ENCODE measurements at places on chromosomes 2 and 18.

GRCh38 chr2:33307659-33308270 lies 168.7 kb upstream of the RASGRP3 start:
- no peaks in the 10 kb centered on the region for H3K36me3 ChIP-seq
- H3K27ac ChIP-seq: no peak overlapping the region
- no peaks in the 10 kb centered on the region for H3K4me1 ChIP-seq
- no peak for DNase-seq
- H3K27me3 ChIP-seq: peaks cover 13% of the 10 kb centered on the region

- no peaks in the 10 kb centered on the region for H3K36me3 ChIP-seq
- no peak overlapping the region for H3K4me3 ChIP-seq
- H3K27me3 ChIP-seq: no peaks in the 10 kb centered on the region
- no peak overlapping the region for H3K27ac ChIP-seq
Observed at GRCh38 chr2:119753041-119753929, 6.4 kb upstream of the PTPN4 start.

- no peaks in the 10 kb centered on the region for H3K27me3 ChIP-seq
- DNase-seq: no peak
- H3K36me3 ChIP-seq: no peaks in the 10 kb centered on the region
- H3K27ac ChIP-seq: no peak overlapping the region
Observed at GRCh38 chr2:155502766-155503165, 804.3 kb downstream of the KCNJ3 start.

DNA sequence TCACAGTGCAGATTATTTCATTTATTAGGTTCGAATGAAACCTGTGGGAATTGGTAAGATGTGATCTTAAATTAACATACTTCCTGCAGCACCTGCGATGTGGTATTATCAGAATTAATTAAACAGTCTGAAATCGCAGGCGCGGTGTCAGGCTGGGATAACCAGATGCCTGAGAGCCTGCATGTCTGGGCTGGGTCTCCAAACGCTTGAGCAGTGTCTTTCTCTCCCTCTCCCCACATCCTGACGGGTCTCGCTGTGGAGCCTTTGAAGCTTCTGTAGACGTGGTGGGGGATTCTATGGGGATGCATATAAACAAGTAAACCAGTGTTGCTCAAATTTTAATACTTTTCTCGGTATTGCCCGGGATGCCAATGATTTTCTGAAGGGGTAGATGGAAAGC lies 366.2 kb upstream of the SPRED2 start:
- no peaks in the 10 kb centered on the region for H3K27me3 ChIP-seq
- no peaks in the 10 kb centered on the region for H3K4me1 ChIP-seq
- H3K27ac ChIP-seq: no peak overlapping the region
- H3K4me3 ChIP-seq: no peak overlapping the region
- DNase-seq: no peak

GRCh38 chr18:35030277-35030989 lies 10.8 kb upstream of the MAPRE2 start:
- H3K4me3 ChIP-seq: peak overlapping the region; percentile 77
- no peak for DNase-seq
- no peaks in the 10 kb centered on the region for H3K27me3 ChIP-seq
- peak overlapping the region; percentile 93 for H3K27ac ChIP-seq
- no peaks in the 10 kb centered on the region for H3K36me3 ChIP-seq
- H3K4me1 ChIP-seq: peaks cover 57% of the 10 kb centered on the region

DNA sequence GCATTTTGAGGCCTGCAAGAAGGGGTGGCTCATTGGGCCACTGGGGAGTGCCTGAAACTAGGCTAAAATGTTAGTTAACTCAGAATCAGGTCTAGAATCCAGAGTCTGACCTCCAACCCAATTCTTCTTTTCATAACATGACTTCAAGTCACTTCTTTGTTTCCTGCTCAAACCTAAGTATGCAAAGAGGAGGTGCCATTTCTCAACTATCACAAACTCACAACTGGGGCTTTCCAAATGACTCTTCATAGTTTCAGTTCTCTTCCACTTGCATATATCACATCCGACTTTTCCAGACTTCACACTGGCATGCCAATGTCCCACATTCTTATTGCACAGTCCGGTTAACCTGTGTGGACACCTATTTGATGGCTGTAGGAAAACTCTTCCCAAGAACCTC lies 211.6 kb downstream of the TCF4 start:
- H3K4me3 ChIP-seq: no peak overlapping the region
- H3K36me3 ChIP-seq: no peaks in the 10 kb centered on the region
- H3K27me3 ChIP-seq: no peaks in the 10 kb centered on the region
- no peak for DNase-seq

GRCh38 chr2:33907866-33908265 lies 308.8 kb upstream of the FAM98A start:
- no peaks in the 10 kb centered on the region for H3K4me1 ChIP-seq
- DNase-seq: no peak
- H3K4me3 ChIP-seq: no peak overlapping the region
- no peaks in the 10 kb centered on the region for H3K27me3 ChIP-seq

DNA sequence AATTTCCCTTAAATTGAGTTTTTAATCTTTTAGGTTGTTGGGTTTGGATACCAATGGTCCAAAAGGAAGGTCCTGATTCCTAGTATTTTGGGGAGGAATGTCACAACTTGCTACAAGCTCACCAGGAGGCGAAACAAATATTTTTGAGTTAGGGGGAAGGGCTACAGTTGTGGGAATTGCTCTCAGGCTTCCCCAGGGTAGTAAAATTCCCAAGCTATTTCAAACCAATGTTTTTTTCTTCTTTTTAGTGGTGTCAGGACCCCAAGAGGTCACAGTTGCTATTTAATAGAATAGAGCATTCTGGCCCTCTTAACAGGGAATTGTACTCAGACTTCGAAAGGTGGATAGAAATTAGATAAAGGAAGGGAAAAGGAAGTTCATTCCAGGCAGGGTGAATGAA lies 68.5 kb upstream of the ST3GAL5 start:
- no peak overlapping the region for H3K4me3 ChIP-seq
- no peak overlapping the region for H3K27ac ChIP-seq
- H3K27me3 ChIP-seq: no peaks in the 10 kb centered on the region
- peaks cover 5% of the 10 kb centered on the region for H3K4me1 ChIP-seq
- no peaks in the 10 kb centered on the region for H3K36me3 ChIP-seq

DNA sequence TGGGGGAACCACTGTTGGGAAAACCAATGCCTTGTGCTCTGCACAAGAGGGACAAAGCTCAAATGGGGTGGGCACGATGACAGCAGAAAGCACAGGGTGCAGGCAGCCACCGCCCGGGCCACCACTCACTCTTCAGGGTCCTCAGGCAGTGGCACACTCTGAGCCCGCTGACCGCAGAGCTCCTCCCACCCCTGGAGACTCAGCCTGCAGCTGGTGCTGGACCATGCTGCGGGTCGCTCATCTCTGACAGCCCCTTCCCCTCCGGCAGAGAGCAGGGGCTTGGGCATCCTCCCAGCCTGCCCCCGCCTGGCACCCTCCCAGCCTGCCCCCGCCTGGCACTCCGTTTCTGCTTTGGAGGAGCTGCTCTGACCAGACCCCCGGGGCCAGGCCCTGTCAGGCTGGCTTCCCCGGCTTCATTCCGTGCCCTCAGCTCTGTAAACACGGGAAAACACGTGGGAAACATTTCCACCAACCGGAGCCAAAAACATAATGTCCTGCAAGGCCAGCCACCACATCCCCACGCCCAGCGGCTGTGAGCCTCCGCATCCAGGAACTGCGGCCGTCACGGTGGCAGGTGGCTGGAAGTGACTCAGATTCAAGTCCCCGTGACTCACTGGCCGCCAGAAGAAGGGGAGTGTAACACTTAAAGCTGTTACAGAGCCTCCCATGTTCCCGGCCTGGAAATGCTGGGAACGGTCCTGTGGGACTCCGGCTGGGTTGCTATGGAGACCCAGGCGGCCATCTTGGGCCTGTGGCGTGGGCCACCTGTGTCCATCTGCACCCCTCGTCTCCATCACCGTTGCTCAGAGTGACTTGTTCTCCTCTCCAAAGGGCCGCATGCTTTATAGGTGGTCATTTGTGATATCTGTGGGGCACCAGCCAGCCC lies 6.8 kb upstream of the SNED1 start:
- H3K27me3 ChIP-seq: no peaks in the 10 kb centered on the region
- no peak overlapping the region for H3K27ac ChIP-seq
- no peak overlapping the region for H3K4me3 ChIP-seq

DNA sequence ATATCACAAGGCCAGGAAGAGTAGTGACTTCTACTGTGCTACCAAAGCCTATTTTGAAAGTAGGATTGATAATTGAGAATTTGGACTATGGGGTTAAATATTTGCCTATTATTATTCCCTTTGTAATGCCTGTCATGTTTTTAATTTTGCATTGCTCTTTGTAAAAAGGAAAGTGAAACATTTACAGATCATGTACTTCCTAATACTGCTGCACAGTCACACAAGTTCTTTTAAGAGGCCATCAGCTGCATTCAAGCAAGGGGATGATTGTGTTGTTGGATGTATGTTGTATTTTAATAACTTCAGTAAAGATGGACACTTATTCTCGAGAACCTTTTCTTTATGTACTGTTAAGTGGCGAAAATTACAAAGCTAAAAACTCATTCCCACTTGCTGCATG lies 70.1 kb downstream of the PLEKHA3 start:
- no peak overlapping the region for H3K27ac ChIP-seq
- peaks cover 71% of the 10 kb centered on the region for H3K36me3 ChIP-seq
- no peaks in the 10 kb centered on the region for H3K4me1 ChIP-seq

- no peak for DNase-seq
- H3K4me3 ChIP-seq: no peak overlapping the region
- no peaks in the 10 kb centered on the region for H3K36me3 ChIP-seq
- H3K27me3 ChIP-seq: peaks cover 5% of the 10 kb centered on the region
- no peaks in the 10 kb centered on the region for H3K4me1 ChIP-seq
Observed at GRCh38 chr18:3851159-3851558, 401.2 kb downstream of the TGIF1 start.

DNA sequence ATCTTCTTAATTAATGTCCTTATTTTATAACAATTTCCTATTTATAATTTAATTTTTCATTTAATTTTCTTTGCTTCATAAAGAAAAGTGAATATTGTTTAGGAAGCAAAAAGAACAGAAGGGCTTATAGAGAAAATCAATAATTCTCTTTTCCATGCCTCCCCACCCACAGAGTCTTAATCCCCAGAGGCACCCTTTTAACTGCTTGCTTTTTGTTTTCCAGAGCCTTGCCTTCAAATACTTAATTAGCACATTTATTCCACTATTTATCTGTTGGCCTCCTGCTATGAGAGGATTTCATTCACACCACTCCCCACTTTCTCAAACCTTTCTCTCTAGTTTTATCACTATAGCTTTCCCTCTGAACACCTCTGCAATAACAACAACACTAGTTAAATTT lies 373.6 kb downstream of the MBD2 start:
- H3K4me3 ChIP-seq: no peak overlapping the region
- no peaks in the 10 kb centered on the region for H3K4me1 ChIP-seq
- no peak for DNase-seq
- H3K27ac ChIP-seq: no peak overlapping the region
- no peaks in the 10 kb centered on the region for H3K36me3 ChIP-seq

DNA sequence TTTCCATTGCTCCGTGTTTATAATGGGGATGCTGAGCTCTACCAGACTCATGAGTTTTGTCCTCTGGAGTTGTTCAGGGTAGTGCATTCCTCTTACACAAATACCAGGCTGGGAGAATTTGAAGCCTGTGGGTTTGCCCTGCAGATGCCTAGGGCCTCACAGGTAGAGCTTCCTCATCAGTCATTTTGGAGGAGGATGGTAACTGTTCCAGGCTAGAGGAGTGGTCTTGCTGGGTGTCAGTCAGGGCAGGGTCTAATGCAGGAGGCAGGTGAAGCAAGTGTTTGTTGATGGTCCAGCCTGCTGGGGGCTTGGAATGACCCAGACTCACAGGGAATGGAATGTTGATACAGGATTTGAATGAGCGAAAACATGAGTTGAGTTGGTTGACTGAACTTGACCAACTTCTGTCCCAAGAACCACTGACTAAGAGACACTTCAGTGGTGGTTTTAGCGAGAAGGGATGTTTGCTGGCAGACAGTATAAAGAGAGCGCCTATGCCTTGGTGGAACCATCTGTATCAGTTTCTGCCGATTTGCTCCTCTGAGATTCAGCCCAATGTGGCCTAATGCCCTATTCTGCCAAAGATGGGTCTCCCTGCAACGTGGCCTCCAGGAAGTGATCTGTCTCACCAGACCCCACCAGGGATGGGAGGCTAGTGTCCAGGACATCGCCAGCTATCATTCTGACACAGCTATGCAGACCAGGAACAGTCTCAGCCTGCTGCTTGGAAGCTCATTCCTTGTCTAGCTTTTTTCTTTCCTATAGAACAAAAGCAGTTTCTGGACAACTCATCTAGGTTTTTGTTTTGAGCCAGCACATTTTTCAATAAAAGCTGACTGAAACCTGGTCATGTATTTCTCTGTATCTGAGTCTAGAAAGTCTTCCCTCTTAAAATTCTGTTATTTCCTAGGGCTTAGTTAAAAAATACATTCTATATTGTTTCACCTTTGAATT lies 9.3 kb downstream of the IL1R2 start:
- H3K4me3 ChIP-seq: no peak overlapping the region
- H3K27ac ChIP-seq: no peak overlapping the region
- peaks cover 7% of the 10 kb centered on the region for H3K4me1 ChIP-seq
- H3K27me3 ChIP-seq: no peaks in the 10 kb centered on the region
- no peaks in the 10 kb centered on the region for H3K36me3 ChIP-seq
- no peak for DNase-seq

DNA sequence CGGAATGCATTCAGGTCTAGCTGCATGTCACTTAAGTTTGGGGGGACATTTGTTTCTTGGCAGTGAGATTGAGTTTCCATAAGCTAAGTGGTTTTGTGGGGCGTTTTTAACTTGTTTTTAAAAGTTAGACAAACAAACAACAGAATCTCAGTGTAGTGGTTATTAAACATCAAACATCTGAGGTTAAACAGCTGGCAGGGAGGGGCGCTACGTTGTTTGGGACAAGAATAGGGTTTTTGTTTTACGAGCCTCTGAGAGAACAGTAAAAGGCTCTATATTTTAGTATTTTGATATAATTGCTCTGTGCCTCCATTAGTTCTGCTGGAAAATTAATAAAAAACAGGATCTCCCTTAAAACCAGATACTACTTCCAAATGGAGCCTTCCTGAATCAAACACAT lies 41.6 kb upstream of the TMEM177 start:
- no peak overlapping the region for H3K27ac ChIP-seq
- DNase-seq: no peak
- no peaks in the 10 kb centered on the region for H3K36me3 ChIP-seq
- H3K27me3 ChIP-seq: no peaks in the 10 kb centered on the region
